ENCODE measurements at places on chromosomes 4 and X.

- H3K27me3 ChIP-seq, result no peaks in the 10 kb centered on the region
- no peaks in the 10 kb centered on the region for H3K36me3 ChIP-seq
- H3K27ac ChIP-seq, result no peak overlapping the region
Observed at GRCh38 chrX:111445485-111445884, 33.5 kb upstream of the DCX start.

- DNase-seq, result no peak
- no peak overlapping the region for H3K4me3 ChIP-seq
- no peak overlapping the region for H3K27ac ChIP-seq
- H3K27me3 ChIP-seq, result no peaks in the 10 kb centered on the region
- H3K36me3 ChIP-seq, result no peaks in the 10 kb centered on the region
Observed at GRCh38 chr4:108646706-108647105, 3.7 kb upstream of the OSTC start.

DNA sequence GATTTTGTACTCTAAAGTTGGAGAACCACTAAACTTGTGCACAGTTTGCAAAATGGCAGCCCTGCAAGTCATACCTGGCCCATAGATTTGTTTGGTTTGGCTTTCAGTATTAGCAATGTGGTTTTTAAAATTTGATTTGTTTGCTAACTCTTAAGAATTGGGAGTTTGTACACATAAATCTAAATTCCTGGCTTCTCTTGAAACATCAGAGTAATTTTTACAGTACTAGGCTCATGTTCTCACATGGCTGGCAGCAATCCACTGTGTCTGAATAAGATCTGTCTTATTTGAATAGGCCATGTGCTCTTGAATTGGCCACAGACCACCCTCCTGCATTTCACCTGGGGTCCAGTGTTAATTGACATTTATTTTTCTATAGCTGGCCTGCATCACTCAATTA, 21.3 kb downstream of the DIAPH2 start:
- no peak overlapping the region for H3K27ac ChIP-seq
- H3K36me3 ChIP-seq, result no peaks in the 10 kb centered on the region
- no peak overlapping the region for H3K4me3 ChIP-seq
- no peaks in the 10 kb centered on the region for H3K27me3 ChIP-seq

GRCh38 chr4:159190651-159191050, 87.8 kb downstream of the RAPGEF2 start:
- H3K4me1 ChIP-seq, result no peaks in the 10 kb centered on the region
- H3K4me3 ChIP-seq, result no peak overlapping the region
- H3K27me3 ChIP-seq, result no peaks in the 10 kb centered on the region
- no peak overlapping the region for H3K27ac ChIP-seq

GRCh38 chr4:1212546-1213335, 36.2 kb downstream of the CTBP1 start:
- peaks cover 9% of the 10 kb centered on the region for H3K36me3 ChIP-seq
- no peak overlapping the region for H3K4me3 ChIP-seq
- H3K4me1 ChIP-seq, result no peaks in the 10 kb centered on the region

DNA sequence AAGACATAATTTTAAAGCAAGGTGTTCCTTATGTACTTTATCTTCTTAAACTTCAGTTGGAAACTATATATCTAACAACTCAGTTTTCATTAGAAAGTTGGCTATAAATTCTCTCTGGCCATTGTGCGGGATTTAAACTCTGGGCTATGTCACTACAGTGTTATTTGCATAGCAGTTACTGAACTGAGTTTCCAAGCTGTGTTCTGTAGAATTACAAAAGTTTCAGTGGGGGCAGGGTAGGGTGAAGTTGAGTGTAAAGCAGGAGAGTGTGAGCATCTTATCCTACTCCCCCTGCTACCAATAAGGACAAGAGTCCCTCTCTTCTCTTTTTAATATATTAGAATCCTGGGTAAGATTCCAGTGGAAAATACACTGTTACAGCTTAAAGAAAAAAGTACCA, 254.5 kb upstream of the SLITRK2 start:
- no peak for DNase-seq
- no peak overlapping the region for H3K4me3 ChIP-seq
- H3K36me3 ChIP-seq, result no peaks in the 10 kb centered on the region
- H3K27me3 ChIP-seq, result no peaks in the 10 kb centered on the region
- no peaks in the 10 kb centered on the region for H3K4me1 ChIP-seq

All from aorta (tissue), 5 donors.